ENCODE measurements at places on chromosomes 3 and 15.
A peak's percentile ranks its signal among the peaks of the same experiment; 100 is the strongest.

DNA sequence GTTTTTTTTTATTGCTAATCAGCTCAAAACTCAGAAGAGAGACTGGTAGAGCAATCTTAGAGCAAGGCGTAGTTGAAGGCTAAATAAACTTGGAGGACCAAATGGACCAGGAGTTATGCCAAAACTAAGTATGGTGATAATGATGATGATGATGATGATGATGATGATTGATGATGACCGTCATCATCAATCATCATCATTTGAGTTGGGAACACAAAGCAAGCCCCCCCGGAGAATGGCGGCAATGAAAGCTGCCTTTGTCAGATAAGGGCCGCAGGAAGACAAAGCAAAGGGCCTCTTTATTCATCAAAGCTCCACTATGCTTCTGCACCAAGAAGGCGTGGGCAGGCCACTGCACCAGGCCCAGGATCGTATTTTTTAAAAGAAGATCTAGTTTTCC lies 82.1 kb upstream of the RAD18 start:
- DNase-seq, result no peak

DNA sequence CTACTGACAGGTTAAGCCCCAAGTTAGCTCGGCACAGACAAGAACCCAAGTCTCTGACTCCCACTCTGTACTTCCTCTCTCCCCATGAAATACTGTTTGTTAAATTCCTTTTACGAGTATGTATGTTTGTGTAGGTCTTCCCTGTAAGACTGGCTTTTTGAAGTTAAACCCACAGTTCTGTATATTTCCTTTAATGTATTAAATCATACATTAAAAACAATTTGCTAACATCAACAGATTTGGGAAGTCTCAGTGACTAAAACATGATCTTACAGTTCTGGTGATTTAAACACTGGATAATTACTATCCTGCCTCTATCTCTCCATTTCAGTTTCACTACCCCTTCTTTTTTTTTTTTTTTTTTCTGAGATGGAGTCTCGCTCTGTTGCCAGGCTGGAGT lies 4.4 kb downstream of the CMTM6 start:
- peak; percentile 31 for DNase-seq

GRCh38 chr3:43423142-43423541 lies 136.8 kb downstream of the SNRK start:
- peak; percentile 19 for DNase-seq

DNA sequence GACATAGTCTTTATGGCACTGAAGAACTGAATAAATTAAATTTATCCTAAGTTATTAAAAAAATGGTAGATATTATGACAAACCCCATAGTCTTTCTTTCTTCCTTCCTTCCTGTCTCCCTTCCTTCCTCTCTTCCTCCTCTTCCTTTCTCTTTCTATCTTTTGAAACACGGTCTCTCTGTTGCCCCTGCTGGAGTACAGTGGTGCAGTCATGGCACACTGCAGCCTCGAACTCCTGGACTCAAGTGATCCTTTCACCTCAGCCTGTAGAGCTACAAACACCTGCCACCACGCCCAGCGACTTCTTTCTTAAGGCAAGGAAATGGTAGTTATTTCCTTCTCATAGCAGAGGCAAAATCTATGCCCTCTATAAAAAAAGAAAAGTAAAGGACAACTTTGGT lies 354.6 kb downstream of the GAP43 start:
- DNase-seq, result no peak

DNA sequence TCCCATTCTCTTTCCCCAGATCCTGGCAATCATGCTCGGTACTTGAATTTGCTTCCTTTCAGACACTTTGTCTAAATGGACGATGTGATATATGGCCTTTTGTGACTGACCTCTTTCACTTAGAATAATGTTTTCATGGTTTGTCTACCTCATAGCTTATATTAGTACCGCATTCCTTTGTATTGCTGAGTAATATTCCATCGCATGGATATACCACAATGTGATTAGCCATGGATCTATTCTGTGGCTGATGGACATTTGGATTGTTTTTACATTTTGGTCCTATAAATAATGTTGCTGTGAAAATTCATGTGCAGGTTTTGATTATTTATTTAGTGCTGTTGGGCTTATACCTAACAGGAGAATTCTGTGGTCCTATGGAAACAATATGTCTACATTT lies 458.6 kb downstream of the GABRG3 start:
- no peak for DNase-seq

DNA sequence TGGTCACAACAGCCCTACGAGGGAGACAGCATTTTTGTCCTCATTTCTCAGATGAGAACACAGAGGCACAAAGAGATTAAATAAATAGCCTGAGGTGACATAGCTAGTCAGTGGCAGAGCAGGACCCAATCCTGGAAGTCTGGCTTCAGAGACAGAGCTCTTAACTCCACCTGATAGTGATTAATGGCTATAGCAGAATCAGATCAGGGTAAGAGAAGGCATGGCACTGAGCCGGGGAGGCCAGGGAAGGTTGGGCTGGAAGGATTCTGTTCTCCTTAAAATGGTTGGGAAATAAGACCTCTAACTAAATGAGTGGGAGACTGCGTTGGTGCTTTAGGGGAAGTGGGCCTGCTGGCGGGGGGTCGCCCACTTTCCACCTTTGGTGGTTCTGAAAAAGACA lies 104.5 kb downstream of the VGLL4 start:
- DNase-seq, result no peak

DNA sequence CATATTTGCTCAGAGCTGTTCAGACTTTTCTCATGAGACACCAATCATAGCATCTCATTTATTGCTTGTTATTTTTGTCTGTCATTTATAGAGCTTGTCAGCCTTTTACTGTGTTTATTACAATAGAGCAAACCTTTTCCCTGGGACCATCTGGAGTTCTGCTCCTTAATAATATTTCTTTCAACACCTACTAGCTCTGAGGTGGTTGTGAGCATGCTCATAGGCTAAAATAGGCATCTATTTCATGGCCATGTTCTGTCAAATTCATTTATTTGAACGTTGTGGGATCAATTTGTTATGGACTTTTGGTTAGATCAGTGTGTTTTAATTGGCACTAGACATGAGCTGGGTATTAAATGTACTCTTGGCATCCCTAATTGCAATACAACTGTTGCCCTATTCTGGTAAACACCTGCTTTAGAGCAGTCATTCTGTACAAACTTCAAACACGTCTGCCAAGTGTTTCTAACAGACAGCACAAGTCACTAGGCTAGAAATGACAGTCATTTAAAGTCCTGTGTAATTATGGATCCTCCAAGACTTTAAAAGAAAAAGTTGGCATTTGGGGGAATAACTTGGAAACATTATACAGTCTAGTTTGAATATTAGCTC lies 766.3 kb downstream of the ZNF385D start:
- no peak for DNase-seq

- peak; percentile 69 for DNase-seq
Measured at GRCh38 chr3:71495708-71496472, 87.6 kb downstream of the FOXP1 start.

GRCh38 chr3:173912126-173912525 lies 514.6 kb downstream of the NLGN1 start:
- DNase-seq, result no peak

DNA sequence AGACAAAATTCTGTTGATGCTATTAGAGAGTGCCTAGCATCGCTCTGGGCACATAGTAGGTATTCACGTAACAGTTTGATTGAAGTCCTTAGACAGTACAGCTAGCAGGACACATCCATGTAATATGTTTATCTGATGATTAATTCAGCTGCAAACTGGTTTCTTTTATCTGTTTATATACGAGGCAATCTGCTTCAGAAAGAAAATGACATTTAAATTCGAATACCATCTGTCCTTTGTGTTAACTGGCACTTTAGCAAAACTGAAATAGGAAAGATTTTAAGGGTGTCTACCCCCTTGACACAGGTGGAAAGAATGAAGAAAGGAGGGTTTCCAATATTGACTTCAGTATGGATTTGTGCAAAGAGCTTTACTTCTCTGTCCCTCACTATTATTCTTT lies 192.5 kb downstream of the MFSD1 start:
- no peak for DNase-seq

DNA sequence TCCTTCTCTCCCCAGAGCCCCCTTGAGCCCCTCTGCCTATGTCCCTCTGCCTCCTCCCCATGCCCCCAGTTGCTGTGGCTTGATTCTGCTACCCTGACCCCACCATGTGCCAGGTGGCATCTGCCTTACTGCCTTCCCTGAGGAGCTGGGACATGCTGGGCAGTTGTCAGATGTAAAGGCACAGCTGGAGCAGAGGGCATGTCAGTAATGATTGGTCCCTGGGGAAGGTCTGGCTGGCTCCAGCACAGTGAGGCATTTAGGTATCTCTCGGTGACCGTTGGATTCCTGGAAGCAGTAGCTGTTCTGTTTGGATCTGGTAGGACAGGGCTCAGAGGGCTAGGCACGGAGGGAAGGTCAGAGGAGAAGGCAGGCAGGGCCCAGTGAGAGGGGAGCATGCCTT lies 3.5 kb upstream of the PPCDC start:
- DNase-seq, result no peak

- DNase-seq, result peak; percentile 4
Measured at GRCh38 chr3:39671116-39671515, 138.3 kb upstream of the MYRIP start.

GRCh38 chr15:89749054-89749453 lies 2.0 kb downstream of the MESP1 start:
- no peak for DNase-seq

DNA sequence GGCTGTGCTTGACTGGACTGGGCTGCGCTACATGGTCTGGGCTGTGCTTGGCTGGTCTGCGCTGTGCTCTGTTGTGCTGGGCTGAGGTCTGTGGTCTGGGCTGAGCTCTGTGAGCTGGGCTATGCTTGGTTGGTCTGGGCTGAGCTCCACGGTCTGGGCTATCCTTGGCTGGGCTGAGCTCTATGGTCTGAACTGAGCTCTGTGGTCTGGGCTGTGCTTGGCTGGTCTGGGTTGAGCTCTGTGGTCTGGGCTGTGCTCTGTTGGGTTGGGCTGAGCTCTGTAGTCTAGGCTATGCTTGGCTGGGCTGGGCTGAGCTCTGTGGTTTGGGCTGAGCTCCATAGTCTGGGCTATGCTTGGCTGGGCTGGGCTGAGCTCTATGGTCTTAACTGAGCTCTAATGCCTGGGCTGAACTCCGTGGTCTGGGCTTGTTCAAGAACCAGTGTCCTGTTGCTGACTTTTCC lies 92.0 kb downstream of the PLXNA1 start:
- peak; percentile 96 for DNase-seq

- no peak for DNase-seq
Measured at GRCh38 chr3:108036984-108037741, 53.7 kb downstream of the CD47 start.

- no peak for DNase-seq
Measured at GRCh38 chr3:13106308-13107001, 33.2 kb upstream of the IQSEC1 start.

DNA sequence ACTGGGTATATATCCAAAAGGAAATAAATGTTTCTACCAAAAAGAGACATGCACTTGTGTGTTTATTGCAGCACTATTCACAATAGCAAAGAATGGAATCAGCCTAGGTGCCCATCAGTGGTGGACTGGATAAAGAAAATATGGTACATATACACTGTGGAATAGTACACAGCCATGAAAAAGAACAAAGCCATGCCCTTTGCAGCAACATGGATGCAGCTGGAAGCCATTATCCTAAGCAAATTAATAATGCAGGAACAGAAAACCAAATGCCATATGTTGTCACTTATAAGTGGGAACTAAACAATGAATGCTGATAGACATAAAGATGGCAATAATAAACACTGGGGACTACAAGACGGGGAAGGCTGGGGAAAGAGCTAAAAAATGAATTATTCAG lies 102.9 kb downstream of the RPL39L start:
- no peak for DNase-seq

- no peak for DNase-seq
Measured at GRCh38 chr15:47801522-47801921, 84.2 kb downstream of the SEMA6D start.

DNA sequence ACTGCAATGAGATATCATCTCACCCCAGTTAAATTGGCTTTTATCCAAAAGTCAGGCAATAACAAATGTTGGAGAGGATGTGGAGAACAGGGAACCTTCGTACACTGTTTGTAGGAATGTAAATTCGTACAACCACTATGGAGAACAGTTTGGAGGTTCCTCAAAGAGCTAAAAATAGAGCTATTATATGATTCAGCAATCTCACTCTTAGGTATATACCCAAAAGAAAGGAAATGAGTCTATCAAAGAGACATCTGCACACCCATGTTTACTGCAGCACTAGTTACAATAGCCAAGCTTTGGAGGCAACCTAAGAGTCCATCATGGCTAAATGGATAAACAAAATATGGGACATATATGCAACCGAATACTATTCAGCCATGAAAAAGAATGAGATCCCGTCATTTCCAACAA lies 68.0 kb upstream of the HES1 start:
- no peak for DNase-seq

DNA sequence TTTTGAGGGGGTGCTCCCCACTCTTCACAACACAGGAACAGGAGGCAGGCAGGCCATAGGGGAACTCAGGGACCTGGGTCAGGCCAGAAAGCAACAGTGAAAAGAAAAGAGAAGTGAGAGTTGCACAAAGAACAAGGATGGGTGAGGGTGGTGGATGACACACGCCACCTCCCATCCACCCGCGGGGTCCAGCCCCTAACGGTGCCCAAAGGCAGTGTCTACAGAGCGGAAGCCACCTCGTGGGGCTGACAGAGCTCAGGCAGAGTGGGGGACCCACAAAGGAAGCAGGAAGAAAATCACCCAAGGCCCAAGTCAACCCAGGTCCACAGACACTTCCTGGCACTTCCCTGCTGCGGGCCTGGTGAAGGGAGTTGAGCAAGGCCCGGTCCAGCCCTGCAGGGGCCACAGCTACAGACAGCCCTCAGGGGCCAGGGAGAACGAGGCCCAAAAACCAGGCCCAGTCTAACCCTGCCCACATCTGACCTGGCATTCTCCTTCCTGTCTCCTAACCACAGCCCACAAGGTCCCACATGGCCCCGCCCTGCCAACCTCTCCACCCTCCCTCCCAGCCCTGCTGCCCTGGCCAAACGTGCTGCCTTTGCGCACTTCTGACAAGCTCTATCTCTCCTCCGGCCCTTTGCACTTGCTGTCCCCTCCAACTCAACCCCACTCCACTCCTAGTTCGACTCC lies 5.9 kb downstream of the NUP210 start:
- peak; percentile 97 for DNase-seq

- DNase-seq, result no peak
Measured at GRCh38 chr3:135929670-135930069, 35.9 kb upstream of the PPP2R3A start.

GRCh38 chr3:117674321-117674720 lies 964.7 kb downstream of the TUSC7 start:
- DNase-seq, result no peak

GRCh38 chr15:26148156-26148860 lies 285.2 kb upstream of the ATP10A start:
- no peak for DNase-seq

GRCh38 chr3:149532489-149533180 lies 58.1 kb downstream of the TM4SF4 start:
- DNase-seq, result no peak

GRCh38 chr15:96521386-96521785 lies 190.9 kb downstream of the NR2F2 start:
- DNase-seq, result no peak

All from NB4 (cell line).